ENCODE measurements at places on chromosomes 7 and 10.

GRCh38 chr7:151844071-151844824 is 32.7 kb downstream of the PRKAG2 start:
- DNase-seq: no peak

DNA sequence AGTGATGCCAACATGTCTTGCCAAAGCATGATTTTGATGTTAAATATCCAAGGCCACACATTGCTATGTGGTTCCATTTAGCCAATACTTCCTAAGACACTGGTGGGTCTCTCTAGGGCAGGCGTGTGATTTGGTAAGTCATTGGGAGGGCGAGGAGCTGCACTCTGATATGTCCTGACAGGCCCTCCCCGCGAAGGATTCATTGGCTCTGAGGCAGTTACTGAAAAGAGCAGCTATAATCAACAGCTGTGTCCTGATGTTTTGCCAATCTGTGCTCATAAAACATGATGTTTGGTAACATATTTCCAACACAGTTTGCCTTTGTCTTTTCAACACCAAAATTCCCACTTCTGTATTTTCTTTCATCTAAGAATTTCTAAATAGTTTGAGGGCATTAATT is 646.7 kb downstream of the PARD3 start:
- DNase-seq: no peak

DNA sequence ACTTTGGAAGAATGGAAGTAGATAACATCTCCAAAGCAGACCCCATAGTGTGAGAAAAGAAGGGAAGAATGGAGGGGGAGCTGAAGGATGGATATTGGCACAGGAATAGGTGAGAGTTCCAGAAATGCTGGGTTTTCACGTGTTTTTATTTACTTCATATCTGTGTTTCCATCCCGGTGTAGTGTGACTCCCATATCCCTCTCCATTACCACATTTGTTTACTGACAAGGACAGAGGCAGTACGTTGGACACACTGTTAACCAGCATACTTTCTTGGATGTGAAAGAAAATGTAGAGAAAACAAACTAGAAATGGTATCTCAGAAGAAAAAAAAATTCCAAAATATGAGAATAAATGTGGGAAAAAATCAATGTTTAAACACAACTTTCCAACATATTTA is 124.4 kb upstream of the PFKP start:
- DNase-seq: no peak

DNA sequence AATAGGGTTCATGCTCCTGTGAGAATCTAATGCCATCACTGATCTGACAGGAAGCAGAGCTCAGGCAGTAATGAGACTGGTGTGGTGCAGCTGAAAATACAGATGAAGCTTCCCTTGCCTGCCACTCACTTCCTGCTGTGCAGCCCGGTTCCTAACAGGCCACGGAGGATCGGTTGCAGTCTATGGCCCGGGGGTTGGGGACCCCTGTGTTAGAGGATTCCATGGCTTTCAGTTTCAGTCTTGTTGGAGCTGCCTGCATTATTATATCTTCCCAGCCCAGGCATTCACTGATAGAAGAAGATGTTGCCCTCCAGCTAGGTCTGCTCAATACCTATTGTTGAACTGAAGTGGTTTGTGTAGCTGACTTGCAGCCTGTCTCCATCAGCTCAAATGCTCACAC is 1298.8 kb downstream of the TYW1 start:
- DNase-seq: no peak

DNA sequence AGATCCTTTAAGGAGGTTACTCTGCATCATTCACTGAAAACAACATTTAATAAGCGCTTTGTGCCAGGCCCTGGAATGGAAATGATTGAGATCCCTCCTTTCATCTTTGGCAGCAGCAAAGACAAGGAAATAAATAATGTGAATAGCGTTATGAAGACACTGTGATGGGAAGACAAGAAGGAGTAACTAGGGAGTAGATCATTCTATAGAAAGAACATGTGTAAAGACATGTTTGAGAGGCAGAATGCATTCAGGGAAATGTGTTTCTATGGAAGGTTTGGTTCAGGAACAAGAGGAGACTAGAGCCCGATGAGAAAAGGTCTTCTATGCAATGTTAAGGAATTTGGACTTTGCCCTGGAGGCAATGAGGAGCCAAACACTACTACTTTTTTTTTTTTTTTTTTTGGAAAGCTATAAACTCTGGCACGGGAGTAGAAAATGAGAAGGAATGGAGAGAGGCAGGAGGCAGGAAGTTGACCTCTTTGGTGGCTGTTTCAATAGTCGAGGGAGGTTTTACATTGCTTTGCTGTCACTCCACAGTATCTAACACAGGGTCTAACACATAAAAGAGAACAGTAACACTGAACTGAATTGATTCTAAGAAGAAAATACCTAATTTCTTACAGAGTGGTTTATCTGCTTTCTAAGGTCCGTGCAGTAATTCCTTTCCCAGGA is 44.9 kb downstream of the SMURF1 start:
- DNase-seq: no peak

DNA sequence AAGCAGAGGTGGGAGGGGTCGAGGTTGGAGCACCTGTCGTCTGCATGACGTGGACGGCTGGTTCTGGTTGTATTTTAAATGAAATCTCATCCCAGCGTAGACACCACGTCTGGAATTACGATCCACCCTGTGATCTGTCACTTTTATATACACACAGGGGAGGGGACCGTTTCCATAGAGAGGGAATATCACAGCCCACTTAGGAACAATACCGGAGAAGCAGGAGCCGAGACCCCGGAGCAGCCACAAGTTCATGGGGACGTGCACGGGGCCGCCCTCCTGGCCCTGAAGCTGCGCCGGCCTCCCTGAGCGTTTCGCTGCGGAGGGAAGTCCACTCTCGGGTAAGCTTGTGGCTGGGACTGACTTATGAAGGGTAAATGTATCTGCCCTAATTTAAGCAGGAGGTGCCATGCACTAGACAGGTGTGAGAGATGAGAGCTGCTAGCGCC is at the start of gene UCN3:
Gene UCN3, plus strand, starts transcription at position 77 of the 449 bp plus-strand sequence. CDS start 8,755 bp downstream, outside the sequence.
- DNase-seq: no peak

DNA sequence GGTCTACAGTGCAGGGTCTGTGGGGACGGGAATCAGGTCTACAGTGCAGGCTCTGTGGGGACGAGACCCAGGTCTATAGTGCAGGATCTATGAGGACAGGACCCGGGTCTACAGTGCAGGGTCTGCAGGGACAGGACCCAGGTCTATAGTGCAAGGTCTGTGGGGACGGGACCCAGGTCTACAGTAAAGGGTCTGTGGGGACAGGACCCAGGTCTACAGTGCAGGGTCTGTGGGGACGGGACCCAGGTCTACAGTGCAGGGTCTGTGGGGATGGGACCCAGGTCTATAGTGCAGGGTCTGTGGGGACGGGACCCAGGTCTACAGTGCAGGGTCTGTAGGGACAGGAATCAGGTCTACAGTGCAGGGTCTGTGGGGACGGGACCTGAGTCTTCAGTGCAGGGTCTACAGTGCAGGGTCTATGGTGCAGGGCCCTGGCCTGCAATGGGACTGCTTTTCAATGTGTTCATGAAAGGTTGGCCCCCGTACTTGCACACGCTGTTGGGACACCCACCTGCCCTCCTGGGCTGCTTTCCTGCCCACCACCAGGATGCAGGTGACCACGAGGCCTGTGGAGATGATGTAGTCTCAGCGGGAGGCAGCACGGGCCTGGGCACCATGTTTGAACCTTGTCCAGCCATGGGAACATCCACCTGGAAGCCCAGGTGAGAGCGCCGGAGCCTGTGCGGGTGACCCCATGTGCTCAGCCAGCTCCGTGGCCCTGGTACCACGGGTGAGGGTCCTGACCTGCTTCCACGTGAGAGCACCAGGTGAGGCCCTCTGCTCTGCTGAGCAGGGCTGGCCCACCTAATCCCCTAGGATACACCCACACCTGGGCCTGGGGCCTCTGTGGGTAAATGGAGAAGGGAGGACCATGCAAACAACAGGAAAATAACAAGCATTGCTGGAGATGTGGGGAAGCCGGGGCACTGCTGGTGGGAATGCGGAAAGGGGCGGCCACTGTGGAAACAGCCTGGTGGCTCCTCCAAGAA is 91.4 kb upstream of the DIP2C start:
- no peak for DNase-seq

GRCh38 chr10:114151486-114151885 is 22.5 kb downstream of the CCDC186 start:
- no peak for DNase-seq

DNA sequence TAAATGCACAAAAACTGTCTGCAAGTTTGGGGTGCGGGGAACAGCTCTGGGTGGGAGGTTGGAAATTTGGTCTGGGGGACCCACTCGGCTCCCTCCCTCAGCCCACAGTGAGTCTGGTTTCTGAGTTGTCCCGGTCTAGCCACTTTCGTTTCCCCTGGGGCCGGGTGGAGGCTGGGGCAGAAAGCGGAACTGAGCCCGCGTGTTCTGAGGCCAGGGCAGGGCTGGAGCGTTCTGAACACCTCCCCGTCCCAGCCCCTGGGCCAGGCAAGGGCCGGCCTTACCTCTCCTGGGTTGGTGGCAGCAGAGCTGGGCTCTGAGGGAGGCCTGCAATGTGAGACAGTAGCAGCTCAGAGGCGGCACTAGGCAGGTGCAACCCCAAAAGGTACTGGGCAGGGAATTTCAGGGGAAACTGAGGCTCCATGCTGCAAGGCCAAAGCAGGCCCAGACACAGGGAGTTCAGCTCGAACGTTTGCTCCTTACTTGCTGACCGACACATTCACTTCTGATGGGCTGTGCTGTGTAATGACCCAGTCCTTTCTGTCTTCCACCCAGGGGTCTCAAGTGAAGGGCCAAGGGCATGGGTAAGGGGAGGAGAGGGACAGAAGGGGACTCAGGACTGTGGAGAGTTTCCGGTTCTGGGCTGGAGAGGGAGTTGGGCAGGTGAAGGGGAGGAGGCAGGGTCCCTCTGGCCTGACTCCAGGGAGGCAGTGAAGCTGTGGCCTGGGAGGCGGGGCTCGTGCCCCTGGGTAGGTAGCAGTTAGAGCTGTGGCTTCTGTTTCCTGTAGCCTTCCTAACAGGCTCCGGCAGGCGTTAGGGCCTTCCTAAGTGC is 3.0 kb downstream of the IRF5 start:
- DNase-seq: no peak

DNA sequence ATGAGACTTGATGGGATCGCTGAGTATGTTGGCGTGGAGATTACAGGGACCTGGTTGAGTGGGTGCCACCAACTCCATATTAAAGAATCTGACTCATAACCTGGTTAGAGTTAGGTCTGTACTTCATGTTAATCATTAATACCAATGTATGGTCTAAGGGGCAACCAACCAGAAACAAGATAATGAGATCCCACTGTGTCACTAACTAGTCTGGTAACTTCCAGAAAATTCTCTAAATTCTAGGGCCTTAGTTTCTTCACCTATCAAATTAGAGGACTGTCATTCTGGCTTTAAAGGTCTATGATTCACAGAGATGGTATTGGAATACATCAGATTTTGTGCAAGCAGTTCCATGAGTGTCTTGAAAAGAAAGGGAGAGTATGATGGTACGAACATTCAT is 102.2 kb downstream of the SNX10 start:
- DNase-seq: no peak

All from activated T-cell treated with anti-CD3 and anti-CD28 coated beads for 1 hour (primary cell).